ENCODE measurements at places on chromosomes 13 and 19.

DNA sequence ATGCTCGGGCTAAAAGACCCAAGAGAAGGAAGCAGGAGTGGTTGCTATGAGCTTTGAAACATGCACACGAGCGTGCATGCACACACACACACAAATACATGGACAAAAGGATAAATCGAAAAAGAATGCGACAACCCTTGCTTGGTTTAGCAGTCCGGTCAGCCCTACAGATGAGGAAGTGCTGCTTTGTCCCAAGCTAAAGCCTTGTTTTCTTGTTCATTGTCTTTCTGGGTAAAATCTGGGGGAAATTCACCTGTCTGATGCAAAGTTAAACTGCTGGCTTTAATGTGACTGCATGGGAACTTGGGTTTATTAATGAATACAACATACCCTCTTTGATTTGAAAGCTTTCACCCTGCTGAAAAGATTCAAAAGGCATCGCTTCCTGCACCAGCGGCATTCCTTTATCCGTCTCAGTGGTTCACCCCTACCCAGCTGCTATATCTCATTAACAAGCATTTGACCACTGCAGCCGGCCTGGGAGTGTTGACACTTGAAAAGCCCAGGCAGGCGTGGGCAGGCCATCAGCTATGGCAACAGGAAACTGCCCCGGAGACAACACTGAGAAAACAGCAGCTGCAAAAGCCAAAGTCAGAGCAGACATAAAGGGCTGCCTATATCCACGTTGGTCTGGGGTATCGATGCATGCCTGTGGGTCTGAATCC lies 301.7 kb downstream of the NDFIP2 start:
- DNase-seq = peak; percentile 45

GRCh38 chr19:1989513-1990229 lies 25.8 kb downstream of the BTBD2 start:
- DNase-seq = no peak

GRCh38 chr19:41425174-41426115 lies 1.7 kb downstream of the B3GNT8 start:
- DNase-seq = no peak

DNA sequence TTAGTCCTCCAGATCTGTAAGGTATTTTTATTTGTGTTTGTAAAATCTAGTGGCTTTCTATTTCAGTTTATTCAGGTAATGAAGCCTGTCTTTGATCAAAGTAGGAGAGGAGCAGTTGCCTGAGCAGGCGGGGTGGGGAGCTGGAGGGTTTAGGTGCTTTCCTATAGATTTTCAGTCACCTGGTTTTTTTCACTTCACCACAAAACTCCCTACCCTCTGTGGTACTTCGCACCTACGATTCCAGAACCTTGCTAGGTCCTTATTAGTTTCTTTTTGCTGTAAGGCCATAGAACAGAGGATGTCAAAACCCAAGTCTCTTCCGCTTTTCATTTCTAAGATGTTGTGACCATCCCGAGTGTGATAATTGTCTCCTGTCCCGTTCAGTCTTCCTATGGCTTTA lies 26.6 kb downstream of the SLAIN1 start:
- DNase-seq = no peak

- DNase-seq = no peak
Measured at GRCh38 chr19:1052349-1052975, 12.6 kb downstream of the ABCA7 start.

DNA sequence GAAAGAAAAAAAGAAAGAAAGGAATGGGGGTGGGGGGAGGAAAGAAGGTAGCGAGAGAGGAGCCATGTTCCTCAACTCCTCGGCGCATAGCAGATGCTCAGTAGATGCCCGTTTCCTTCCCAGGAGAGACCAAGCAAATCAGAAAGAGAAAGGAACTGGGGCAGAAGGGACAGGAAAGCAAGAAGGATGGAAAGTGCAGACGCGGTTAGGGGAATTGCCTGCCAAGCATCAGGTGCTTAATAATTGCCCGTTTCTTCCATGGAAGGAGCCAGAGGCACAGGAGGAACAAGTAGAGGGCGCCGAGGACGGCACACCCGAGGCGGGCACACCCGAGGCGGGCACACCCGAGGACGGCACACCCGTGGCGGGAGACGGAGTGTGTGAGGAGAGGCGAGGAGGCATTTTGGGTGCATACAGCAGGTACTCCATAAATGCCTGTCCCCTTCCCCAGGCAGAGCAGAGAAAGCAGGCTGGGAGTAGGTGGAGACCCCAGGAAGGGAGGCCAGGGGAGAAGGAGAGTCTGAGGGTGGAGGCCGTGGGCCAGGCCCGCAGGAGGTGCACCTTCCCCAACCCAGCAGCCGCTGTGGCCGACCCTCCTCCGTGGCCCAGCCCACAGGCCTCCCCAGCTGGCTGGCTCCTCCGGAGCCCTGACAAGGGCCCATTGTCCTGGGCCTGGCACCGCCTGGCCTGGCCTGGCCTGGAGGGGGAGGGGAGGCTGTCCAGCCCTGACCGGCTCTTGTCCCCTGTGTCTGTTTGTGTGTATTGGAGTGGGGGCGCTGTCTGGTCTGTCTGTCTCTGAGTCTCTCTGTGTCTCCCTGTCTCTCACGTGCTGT lies 14.6 kb downstream of the JOSD2 start:
- DNase-seq = no peak
